ENCODE measurements at places on chromosomes 12 and 14.
A peak's percentile ranks its signal among the peaks of the same experiment; 100 is the strongest.

GRCh38 chr12:62722971-62723680 lies 211.8 kb downstream of the PPM1H start:
- peak; percentile 48 for DNase-seq

DNA sequence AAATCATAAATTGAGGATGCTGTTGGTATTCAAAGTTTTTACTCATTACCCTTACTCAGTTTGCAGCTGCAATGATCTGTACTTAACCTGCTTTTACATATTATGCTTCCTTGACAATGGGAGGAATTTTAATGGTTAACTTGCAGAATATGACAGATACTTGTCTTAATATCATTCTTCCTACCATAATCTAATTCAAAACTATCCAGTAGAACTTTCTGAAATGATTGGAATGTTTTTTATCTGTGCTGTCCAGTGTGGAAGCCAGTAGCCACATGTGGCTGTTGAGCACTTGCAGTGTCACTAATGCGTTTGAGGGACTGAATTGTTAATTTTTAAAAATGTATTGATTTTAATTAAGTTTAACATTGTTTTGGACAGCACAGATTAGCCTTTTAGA lies 23.5 kb downstream of the FGFR1OP2 start:
- no peak for DNase-seq

DNA sequence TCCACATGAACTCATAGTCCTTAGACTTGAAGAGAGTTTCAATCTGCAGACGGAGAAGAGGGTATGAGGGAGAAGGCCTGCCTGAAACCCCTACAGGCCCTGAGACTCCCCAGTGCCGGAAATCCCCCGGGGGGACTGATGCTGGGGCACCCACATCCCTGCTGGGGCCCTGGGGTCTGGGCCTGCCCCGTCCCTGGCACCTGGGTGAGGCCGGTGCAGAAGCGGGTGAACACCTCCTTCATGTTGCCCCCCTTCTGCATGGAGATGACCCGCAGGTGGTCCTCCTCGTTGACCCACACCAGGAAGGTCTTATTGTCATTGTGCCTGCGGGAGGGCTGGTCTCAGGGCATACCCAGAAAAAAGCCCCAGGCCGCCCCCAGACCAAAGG lies 2.4 kb downstream of the CKB start:
- DNase-seq = no peak

DNA sequence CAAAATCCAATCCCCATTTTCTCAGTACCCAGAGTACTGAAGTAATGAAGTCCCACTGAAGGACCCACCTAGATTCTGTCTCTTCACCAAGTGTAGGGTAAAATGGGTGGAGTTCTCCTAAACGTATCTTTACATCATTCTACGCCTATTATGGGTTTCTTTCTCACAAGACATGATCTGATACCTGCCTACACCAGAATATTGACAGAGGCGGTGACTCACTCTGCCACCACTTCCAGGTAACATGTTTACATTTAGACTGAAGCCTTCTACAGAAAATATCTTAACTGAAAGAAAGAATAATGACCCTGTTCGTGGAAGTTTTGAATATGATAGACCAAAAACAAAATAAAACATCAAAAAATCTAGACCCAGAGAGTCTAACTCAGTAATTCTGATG lies 89.8 kb downstream of the BTG1 start:
- no peak for DNase-seq

GRCh38 chr12:49336645-49337584 lies at the start of gene C1QL4:
C1QL4 (minus strand) TSS chr12:49337188; CDS start chr12:49336477, 711 bp downstream.
- DNase-seq = peak; percentile 61

- no peak for DNase-seq
These were observed 54.2 kb downstream of the CKAP4 start for GRCh38 chr12:106193394-106194215.

DNA sequence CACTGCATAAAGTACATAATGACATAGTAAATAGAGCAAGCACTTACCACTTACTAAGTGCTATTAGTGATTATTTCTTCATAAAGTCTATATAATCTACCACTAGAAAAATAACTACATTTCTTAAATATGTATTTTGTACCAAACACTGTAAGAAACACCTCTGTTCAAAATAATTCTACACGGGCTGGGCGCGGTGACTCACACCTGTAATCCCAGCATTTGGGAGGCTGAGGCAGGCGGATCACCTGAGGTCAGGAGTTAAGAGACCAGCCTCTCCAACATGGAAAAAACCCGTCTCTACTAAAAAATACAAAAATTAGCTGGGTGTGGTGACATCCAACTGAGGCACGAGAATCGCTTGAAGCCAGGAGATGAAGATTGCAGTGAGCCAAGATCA lies 38.9 kb downstream of the ATG2B start:
- DNase-seq = no peak

DNA sequence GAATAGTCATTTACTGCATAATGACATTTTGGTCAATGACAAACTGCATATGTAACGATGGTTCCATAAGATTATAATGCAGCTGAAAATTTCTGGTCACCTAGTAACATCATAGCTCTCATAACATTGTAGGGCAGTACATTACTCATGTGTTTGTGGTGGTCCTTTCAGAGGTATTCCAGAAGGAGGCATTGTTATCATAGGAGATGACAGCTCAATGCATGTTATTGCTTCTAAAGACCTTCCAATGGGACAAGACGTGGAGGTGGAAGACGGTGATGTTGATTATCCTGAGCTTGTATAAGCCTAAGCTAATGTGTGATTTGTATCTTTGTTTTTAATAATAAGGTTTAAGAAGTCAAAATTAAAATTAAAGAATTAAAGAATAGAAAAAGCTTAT lies 43.8 kb upstream of the TSPAN11 start:
- no peak for DNase-seq

DNA sequence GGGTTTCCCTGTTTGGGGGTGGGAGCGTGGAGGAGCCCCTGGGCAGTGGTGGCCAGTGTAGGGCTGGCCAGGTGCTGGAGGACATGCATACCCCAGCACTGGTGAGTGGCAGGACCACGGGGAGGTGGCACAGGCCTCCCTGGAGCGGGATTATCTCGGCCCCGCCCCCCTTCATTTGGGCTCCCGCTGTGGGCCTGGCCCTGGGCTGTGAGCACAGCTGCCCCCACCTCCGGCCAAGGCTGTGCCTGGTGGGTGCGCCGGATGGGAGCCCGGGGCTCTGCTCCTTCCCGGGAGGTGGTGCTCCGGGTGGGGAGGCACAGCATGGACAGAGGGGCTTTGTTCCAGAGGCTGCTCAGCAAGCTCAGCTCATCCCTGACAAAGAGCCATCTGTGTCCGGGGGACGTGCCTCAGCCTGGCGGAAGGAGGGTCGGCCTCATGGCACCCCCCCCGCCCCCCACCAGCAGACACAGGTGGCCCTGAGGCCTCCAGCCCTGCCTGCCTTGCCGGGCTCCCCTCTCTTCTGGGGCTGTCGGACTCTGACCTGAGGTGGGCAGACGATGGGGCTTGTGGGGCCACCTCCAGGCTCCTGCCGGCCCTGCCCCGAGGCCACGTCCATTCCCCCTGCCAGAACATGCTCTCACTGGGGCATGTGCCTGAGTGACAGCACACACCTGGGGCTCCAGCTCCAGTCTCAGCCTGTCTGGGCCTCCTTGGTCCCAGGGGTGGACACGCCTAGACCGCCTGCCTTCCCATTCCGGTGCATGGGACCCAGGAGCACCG lies 8.4 kb downstream of the TEDC1 start:
- no peak for DNase-seq

DNA sequence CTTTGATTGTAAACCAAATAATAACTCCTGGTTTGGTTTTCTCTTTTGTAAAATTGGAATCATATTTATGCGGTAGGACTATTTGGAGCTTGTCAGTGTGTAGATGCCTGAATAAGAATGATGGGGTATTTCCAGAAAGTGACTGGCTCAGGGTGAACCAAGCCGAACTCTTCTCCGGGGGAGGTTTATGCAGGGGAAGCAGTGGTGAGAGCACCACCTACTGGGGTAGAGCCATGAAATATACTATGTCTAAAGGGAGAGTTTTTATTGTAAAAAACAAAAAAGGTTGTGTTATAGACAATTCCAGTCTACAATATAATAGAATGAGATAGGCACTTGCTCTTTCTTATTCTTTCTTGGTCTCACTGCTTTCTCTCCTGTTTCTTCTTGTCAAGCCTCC lies 222.9 kb upstream of the SLC16A7 start:
- DNase-seq = no peak

GRCh38 chr14:99321955-99322730 lies 50.1 kb upstream of the BCL11B start:
- no peak for DNase-seq

GRCh38 chr12:102522768-102523167 lies 42.4 kb upstream of the IGF1 start:
- DNase-seq = no peak

DNA sequence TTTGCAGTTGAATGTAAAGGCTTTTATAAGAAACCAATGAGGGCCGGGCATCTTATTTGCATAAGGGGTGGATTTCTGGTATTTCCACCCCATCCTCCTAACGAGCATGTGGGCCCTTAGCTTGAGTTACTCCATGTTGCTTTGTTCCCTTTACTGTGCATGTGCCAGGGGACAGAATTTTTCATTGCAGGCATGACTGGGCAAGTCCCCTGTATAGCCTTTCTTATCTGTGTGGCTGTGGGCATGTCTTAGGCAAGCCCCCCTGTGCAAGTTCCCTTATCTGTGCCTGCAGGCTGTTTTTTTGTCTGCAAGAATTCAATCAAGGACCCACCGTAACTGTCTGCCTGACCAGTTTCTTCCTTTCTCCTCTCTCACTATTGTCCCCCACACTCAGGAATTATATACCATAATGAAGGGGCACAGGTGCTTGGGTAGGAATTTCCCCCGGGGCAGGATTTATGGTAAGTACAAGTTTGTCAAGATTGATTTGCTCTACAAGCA lies 152.2 kb upstream of the CNOT2 start:
- no peak for DNase-seq

- DNase-seq = no peak
These were observed 88.5 kb downstream of the GXYLT1 start for GRCh38 chr12:42056130-42056529.

DNA sequence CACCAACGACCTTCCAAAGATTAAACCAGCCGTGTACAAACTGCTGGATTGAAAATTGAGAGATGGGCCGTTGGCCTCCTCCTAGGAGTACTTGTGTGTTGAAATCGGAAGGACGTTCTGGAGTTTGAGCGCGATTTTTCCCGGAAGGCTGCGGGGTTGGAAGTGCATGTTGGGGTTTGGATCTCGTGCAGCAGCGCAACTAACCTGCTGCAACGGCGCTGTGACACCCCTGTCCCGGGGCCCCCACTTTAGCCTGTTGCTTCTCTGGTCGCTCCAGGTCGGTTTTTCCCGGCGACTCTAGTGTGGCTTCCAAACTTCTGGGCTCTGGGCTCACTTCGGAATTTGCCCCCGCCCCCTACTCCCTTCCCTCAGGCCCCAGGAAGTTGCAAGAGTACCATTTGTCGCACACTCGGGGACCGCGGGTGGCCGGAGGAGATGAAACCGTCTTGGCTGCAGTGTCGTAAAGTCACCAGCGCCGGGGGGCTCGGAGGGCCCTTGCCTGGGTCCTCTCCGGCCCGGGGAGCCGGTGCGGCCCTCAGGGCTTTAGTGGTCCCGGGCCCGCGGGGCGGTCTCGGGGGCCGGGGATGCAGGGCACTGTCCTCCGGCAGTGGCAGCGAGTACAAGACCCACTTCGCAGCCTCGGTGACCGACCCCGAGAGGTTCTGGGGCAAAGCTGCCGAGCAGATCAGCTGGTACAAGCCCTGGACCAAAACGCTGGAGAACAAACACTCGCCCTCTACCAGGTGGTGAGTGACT lies at the start of gene ACSS3:
ACSS3 (plus strand) TSS at position 394 of the 756 bp plus-strand sequence; CDS start at position 436, 42 bp downstream.
- DNase-seq = peak; percentile 75

DNA sequence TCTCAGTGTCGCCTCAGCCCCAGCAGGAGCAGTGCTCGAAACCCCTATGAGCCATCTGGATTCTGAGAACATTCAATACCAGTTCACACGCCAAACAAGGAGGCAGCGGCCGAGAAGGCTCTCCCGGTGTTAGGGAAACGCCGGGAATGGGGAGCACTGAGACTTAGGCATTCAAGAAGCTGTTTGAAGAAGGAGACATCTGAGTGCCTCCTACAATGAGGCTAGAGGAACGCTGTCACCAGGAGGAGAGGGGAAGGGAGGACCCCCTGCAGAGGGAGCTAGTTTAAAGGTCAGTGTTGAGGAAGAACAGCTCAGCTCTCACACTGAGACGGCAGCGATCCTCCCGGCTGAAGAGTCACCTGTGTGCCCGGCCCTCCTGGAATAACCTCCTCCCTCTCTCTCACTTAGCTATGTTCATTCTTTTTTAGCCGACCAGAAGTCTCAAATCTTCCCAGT lies 69.9 kb downstream of the SERPINA3 start:
- DNase-seq = no peak

- DNase-seq = no peak
These were observed 956 bp upstream of the PTHLH start for GRCh38 chr12:27973487-27973890.

- DNase-seq = no peak
These were observed 87.8 kb upstream of the ATXN7L3B start for GRCh38 chr12:74449872-74450271.

GRCh38 chr12:102618197-102618877 lies 138.0 kb upstream of the IGF1 start:
- no peak for DNase-seq

- no peak for DNase-seq
These were observed 200.3 kb downstream of the CRADD start for GRCh38 chr12:93877446-93877845.

DNA sequence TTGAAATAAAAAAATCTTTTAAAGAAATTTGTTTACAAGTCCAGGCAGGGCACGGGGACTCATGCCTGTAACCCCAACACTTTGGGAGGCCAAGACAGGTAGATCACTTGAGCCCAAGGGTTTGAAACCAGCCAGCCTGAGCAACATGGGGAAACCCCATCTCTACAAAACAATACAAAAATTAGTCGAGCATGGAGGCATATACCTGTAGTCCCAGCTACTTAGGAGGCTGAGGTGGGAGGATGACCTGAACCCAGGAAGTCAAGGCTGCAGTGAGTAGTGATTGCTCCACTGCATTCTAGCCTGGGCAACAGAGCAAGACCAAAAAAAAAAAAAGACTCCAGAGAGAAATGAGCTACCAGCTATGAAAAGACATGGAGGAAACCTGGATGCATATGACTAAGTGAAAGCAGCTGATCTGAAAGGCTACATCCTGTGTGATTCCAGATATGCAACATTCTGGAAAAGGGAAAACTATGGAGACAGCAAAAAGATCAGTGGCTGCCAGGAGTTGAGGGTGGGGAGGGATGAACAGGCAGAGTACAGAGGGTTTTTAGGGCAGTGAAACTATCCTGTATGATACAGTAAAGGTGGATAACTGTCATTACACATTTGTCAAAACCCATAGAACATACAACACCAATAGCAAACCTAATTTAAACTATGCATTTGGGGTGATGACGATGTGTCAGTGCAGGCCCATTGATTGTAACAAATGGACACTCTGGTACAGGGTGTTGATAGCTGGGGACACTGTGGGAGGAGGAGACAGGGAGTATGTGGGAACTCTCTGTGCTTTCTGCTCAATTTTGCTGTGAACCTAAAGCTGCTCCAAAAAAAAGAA lies 59.9 kb downstream of the PRKAB1 start:
- no peak for DNase-seq

All from NCI-H510A treated with DMSO at 0.1 percent for 48 hours (cell line).